Aorta (tissue), 5 donors: ENCODE measurements at places on chromosomes 12 and 14. TPM values are rescaled to one million over a fixed set of nuclear protein-coding genes. Genes with fewer than 3 reads are reported as not detected.

KRT72 gene
- total RNA-seq, result not detected

SIRT4 gene
- 1.6 TPM for total RNA-seq

ADCY6 gene
- 85.1 TPM for total RNA-seq

NYNRIN gene
- total RNA-seq, result 11.2 TPM

PLEKHH1 gene
- total RNA-seq, result 1.6 TPM

SLC4A8 gene
- total RNA-seq, result 3.2 TPM
